ENCODE measurements at places on chromosomes 16 and 17.

- no peak for DNase-seq
Measured at GRCh38 chr17:67841992-67842391, 16.7 kb downstream of the BPTF start.

- DNase-seq, result no peak
Measured at GRCh38 chr16:2482708-2483534, 8.0 kb downstream of the TBC1D24 start.

- peak; percentile 62 for DNase-seq
Measured at GRCh38 chr16:68369697-68370580, 59.1 kb downstream of the PRMT7 start.

DNA sequence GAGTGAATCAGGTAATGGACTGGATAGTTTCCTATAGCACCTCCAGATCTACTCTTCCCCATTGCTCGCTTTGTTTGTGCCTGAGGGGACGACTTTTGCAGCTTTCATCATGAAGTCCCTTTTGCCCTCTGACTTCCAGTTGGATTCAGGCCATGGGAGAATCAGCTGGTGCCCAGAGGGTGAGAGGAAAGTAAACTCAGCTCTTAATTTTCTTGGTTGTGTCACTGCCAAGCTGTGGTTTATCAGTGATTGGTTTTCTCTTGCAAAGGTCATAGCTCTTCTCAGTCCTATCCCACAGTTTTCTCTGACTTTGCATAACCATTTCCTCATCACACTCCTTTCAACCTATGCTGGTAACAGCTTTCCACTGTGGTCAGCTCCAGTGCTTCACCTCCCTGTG is 200.1 kb downstream of the KCNJ2 start:
- no peak for DNase-seq

DNA sequence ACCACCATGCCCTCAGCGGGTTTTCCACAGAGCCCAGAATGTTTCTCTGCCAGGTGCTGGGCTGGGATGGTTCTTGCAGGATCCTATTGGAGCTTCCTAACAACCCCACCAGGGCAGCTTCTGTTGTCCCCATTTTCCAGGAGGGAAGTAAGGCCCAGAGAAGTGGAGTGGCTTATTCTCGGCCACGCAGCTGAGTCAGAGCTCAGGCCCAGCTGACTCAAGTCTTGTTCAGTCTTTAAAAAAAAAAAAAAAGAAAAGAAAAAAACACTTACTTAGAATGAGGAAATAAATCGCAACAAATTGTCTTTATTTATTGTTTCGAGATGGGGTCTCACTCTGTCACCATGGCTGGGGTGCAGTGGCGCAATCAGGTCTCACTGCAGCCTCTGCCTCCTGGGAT is 413.0 kb downstream of the CPPED1 start:
- no peak for DNase-seq

DNA sequence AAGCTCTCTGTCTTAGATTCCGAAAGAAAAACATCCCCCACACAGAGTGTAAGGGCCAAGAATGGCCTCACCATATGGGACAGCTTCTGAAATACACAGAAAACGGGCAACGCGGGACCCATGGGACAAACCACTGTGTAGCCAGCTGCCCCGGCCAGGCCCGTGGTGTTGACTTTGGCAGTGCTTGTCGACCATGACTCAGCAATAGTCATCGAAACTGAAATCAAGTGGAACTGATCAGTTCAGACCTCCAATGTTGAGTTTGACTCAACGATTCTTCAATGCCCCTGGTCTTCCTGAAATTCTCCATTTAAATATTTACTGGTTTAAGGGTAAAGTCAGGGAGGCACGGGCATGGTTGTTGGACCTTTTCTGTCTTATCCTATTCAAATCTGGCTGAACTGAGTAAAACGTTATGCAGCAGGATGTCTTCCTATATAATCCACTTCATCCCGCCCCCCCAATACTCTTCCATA is 27.5 kb downstream of the ZFHX3 start:
- DNase-seq, result no peak

DNA sequence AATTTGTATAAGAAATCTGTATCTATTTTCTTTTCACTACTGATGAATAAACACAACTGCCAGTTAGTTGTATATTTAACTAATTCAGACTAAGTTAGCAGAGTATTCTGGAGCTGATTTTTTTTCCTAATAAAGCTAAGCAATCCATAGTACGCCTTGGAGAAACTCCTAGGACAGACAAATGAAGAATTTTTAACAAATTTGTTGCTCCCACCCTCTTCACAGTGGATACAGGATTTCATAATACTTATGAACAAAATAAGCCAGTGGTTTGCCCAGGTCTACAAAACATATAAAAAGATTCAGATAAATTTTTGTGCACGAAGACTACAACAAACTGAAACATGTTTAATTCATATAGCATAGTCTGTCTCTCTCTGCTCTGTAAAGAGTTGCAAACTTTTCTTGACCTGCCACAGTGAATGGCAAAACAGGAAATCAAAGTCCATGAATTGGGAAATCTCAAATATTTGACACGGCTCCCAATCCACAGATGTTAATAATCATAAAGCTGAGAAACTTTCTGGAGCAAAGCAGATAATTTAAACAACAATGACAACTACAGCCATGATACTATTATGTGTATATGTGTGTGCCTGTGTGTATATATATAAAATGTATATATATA is 594 bp upstream of the ABCA6 start:
- DNase-seq, result no peak

DNA sequence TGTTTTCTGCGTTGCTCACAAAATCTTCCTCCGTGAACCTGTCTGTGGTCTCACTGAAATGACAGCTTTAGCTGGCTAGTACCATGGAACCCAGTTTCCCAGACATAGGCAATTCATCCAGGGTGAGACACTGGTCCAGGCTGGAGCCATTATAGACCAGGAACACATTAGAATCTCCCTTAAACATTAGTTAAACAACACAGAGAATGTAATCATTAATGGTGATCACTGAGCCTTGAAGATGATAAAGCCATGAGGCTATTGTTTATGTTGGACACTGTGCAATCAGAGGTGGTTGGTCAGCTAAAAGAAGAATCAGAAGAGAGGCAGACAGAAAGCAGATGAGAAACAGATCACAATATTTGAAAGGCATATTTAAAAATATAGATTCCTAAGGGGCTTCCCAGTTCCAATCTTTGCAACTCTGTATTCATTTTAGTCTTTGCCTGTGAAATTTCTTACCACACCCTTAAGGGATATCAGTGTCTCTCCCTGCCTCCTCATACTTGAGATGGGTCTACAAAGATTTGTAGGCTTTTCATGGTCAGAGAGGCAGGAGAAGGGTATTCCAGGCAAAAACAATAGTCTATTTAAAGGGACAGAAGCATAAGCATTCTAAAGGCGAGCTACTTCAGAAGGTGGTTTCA is 317.9 kb downstream of the MAP2K6 start:
- no peak for DNase-seq

- no peak for DNase-seq
Measured at GRCh38 chr16:35744084-35744483, 2284.7 kb downstream of the TP53TG3F start.

GRCh38 chr16:12320298-12320706 is 343.8 kb downstream of the SNX29 start:
- no peak for DNase-seq

DNA sequence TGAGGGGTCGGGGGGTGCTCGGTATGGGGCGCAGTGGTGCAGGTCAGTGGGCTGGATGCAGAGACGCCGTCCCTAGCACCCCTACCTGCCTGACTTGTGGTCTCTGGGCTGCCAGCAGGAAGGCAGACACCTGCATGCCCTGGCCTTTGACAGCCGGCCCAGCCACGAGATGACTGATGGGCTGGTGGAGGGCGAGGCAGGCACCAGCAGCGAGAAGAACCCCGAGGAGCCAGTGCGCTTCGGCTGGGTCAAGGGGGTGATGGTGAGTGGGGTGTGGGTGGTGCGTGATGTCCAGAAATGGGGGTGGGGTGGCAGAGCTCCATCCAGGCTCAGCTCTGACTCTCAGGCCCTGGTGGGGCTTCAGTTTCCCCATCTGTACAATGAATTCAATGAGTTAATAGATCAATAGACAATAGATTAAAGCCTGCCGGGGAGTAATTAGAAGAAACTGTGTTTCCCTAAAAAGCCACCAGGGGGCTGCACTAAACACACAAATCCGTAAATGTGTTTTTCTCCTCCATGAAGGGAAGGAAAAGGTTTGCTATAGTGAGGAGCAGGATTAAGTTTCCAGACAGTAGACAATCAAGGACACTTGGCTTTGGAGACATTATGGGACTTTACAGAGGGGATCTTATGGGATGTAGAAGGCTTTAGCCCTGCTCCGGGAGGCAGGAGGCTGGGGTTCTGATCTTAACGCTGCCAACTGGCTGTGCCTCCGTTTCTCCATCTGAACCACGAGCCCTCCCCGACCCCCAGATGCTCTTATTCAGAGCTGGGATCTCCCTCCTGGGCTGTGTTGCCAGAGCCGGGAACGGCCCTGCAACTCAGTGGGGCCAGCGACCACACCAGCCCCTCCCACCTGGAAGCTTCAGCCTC is 2.2 kb downstream of the SLC12A3 start:
- DNase-seq, result peak; percentile 46

DNA sequence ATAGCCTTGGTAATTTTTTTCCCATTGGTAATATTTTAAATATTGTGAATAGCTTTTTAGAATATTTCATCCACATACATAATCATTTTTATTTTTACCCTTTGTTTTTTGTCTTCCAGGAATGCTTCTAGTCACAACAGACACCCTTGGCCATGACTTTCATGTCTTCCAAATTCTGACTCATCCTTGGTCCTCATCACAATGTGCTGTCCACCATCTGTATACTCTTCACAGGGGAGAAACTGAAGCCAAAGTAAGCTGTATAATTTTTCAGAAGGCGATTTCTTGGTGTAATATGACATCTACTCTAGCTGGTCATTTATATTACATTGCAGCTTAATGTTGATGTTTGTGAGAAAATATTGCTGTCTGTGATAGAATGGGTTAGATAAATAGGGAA is 269.4 kb downstream of the BCAS3 start:
- no peak for DNase-seq

DNA sequence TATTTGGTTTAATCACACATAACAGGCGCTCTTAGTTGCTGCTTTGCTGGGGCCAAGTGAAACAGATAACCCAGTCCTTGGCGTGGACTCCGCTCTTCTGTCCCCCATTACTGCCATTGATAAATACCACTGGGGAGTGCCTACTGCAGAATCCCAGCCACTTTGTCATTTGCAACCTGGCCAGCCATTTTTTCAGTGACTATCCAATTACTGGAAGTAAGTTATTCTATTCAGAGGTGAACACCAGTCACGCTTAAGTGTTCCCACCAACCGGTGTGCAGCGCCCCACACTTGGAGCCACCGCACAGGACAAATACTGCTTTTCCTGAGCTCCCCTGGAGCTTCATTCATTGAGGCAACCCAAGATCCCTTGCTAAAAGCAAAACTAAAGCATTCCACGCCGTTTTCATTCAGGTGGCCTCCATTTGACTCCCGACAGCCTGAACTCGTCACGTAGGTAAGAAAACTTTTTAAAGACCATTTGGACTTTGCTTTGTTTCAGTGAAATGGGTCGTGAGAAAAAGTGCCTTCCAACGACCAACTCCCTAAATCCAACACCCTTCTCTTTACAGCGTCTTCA is 1.8 kb downstream of the USP7 start:
- no peak for DNase-seq

- no peak for DNase-seq
Measured at GRCh38 chr17:70365091-70365583, 195.8 kb downstream of the KCNJ2 start.

GRCh38 chr17:39131616-39132015 is 19.8 kb downstream of the PLXDC1 start:
- DNase-seq, result no peak

- DNase-seq, result no peak
Measured at GRCh38 chr17:45844695-45845375, at the start of gene SPPL2C. SPPL2C (plus strand) TSS chr17:45844881; CDS start chr17:45844907, 26 bp downstream.

DNA sequence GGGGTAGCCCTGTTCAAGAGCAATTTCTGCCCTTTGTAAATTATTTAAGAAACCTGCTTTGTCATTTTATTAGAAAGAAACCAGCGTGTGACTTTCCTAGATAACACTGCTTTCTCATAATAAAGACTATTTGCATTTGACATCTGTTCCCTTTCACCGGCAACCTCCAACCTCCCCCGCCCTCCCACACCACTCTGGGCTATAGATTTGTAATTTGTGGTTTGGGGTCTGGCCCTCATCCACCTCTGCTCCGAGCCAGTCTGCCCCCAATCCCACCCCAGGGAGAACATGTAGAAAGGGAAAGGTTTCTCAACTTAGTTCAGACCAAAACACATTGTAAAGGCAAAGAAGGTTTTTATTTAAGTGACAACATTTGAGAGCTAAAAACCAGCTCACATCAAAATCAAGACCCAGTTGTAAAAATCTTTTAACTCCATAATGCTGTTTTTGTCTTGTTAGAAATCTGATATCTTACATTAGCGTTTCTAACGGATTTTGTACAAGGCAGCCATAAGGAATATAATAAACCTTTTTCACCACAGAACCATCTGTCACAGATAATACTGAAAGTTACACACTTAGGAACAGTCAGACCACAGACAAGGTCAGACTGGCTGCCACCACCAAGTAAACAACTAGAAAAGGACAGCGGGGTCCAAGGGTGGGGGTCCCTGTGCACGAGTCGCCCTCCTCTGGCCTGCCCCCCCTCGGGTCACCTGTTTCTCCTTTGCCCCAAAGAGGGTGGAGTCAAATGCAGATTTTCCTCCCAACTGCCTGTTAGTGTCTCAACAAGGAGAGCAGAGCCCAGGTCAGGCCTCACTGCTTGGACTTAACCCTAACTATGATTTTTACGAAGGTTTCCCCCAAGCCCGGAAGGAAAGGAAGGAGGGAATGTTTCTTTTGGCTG is 6.9 kb downstream of the PIMREG start:
- DNase-seq, result no peak

GRCh38 chr17:42304187-42305030 is 16.1 kb downstream of the STAT5A start:
- DNase-seq, result no peak

GRCh38 chr17:18190628-18191235 is 7.1 kb downstream of the ALKBH5 start:
- no peak for DNase-seq

DNA sequence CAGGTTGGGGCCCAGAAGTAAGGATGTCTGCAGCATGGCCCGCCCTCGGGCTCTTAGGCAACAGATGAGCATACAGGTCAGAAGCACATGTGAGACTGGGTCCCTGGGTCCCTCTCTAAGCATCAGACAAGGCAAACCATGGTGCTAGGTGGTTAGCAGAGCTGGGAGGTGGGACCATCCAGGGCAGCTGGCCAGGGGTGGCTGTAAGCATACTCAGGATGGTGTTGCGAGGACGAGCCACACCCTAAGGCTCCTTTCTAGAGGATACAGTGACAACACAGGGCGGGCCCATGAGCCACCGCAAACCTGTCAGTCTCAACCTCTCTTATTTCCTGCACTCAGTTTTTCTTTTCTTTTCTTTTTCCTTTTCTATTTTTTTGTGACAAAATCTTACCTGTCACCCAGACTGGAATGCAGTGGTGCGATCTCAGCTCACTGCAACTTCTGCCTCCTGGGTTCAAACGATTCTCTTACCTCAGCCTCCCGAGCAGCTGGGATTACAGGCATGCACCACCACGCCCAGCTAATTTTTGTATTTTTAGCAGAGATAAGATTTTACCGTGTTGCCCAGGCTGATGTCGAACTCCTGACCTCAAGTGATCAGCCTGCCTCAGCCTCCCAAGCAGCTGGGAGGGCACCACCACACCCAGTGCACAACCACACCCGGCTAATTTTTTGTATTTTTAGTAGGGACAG is 3.6 kb downstream of the FA2H start:
- no peak for DNase-seq

- DNase-seq, result no peak
Measured at GRCh38 chr16:65406116-65406515, 284.3 kb upstream of the CDH11 start.

- DNase-seq, result no peak
Measured at GRCh38 chr17:68602289-68602688, 1.1 kb upstream of the FAM20A start.

Measured in activated CD4-positive, alpha-beta T cell treated with anti-CD3 and anti-CD28 coated beads, Interleukin-2, amount 50 U/mL, for 48 hours (primary cell).